ENCODE measurements at places on chromosomes 16 and 17. TPM values are rescaled to one million over a fixed set of nuclear protein-coding genes. Genes with fewer than 3 reads are reported as not detected.

The HSD17B2 gene
- total RNA-seq, result not detected

GRCh38 chr17:8005967-8006730 is 3.7 kb downstream of the GUCY2D start:
- no peak overlapping the region for H3K27ac ChIP-seq
- DNase-seq, result no peak
- no peaks in the 10 kb centered on the region for H3K4me1 ChIP-seq
- H3K4me3 ChIP-seq, result no peak overlapping the region
- H3K36me3 ChIP-seq, result no peaks in the 10 kb centered on the region
- H3K27me3 ChIP-seq, result peaks cover 44% of the 10 kb centered on the region

GRCh38 chr16:4317532-4318450 is 1.9 kb downstream of the GLIS2 start:
- H3K4me3 ChIP-seq, result peak overlapping the region; percentile 99
- H3K27me3 ChIP-seq, result no peaks in the 10 kb centered on the region
- peak overlapping the region; percentile 36 for H3K27ac ChIP-seq
- no peak for DNase-seq
- peaks cover 37% of the 10 kb centered on the region for H3K4me1 ChIP-seq

- peaks cover 45% of the 10 kb centered on the region for H3K27me3 ChIP-seq
- H3K36me3 ChIP-seq, result no peaks in the 10 kb centered on the region
- no peaks in the 10 kb centered on the region for H3K4me1 ChIP-seq
Observed at GRCh38 chr17:31391496-31391949, at the start of gene RAB11FIP4. TSS of gene RAB11FIP4 (plus strand) at chr17:31391675. CDS start at chr17:31391853, 178 bp downstream.

- H3K36me3 ChIP-seq, result no peaks in the 10 kb centered on the region
- no peak overlapping the region for H3K27ac ChIP-seq
- H3K27me3 ChIP-seq, result no peaks in the 10 kb centered on the region
- no peak overlapping the region for H3K4me3 ChIP-seq
- no peak for DNase-seq
Observed at GRCh38 chr17:351449-351738, 1.2 kb downstream of the RPH3AL start.

The ARL5C gene
- total RNA-seq, result not detected
